ENCODE measurements at places on chromosomes 16 and 17.

GRCh38 chr16:56628486-56629350 is 3.1 kb downstream of the MT1E start:
- no peak for DNase-seq

- no peak for DNase-seq
These were observed 22.5 kb downstream of the WWP2 start for GRCh38 chr16:69784586-69784985.

- no peak for DNase-seq
These were observed 68.4 kb upstream of the NKD1 start for GRCh38 chr16:50479771-50480170.

GRCh38 chr16:11688520-11688886 is 20.2 kb downstream of the SNN start:
- DNase-seq = no peak

GRCh38 chr17:43814026-43814425 is 18.9 kb downstream of the MPP3 start:
- no peak for DNase-seq

DNA sequence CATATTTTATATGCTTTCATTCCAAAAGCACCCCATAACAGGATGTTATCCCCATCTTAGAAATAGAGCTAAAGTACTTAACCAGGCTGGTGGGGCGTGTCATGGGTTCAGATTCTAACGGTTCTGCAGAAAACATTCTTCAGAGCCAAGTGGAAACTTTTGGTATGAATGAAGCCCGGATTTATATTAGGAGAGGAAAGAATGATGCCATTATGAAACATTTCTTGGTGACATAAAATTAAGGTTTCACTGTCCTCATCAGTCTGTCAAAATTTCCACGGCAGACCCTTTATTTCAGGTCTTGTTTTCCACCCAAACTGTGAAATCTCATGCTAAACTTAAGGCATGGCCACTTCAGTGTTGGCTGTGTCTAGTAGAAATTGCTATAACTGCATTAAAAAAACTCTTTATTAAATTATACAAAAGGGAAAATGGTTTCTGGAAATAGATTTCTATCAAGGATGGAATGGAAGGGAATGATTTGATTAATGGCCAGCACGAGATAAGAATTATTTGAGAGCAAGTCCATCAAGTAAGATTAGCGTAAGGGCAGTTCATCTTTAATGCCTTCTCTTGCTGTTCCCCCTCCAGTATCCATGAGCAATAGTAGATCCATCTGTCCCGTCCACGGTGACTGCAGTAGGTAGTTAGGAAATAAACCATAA is 11.7 kb downstream of the PRKCA start:
- no peak for DNase-seq

DNA sequence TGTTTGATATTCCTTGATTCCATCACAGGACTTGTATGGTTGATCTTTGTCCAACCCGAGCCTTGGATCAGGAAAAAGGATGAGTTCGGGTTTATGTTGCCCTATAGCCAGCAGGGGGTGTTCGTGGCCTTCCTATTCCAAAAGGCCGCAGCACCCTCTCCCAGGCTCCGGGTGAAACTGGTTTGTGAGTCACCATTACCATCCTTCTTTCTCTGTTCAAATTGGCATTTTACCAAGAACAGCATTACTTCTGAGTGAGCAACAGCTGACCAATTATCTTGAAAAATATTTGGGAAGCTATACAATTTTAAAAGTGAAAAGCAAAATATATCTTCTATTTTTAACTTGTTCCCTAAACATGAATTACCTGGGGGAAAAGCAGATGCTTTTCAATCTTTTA is 24.3 kb upstream of the KRT20 start:
- peak; percentile 54 for DNase-seq

- DNase-seq = no peak
These were observed 7.2 kb upstream of the IGFALS start for GRCh38 chr16:1800701-1801100.

DNA sequence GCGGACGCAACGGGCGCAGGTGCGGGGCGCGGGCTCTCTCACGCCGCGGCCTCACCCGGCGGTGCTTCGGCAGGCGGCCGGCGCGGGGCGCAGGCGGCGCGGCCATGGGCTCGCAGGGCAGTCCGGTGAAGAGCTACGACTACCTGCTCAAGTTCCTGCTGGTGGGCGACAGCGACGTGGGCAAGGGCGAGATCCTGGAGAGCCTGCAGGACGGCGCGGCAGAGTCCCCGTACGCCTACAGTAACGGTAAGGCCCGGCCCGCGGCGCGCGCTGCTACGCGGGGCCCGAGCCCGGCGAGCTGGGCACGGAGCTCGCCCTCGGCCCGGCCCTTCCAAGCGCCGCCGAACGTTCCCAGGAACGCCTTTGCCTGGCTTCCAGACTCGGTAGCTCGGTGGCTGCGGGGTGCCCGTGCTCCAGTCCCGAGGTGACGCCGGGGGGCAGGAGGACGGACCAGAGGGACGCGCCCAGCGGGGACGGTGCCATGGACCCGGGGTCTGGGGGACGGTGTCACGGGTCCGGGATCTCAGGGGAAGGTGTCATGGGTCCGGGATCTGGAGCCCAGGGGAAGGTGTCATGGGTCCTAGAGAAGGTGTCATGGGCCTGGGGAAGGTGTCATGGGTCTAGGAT is 435 bp downstream of the RAB40C start:
- no peak for DNase-seq

DNA sequence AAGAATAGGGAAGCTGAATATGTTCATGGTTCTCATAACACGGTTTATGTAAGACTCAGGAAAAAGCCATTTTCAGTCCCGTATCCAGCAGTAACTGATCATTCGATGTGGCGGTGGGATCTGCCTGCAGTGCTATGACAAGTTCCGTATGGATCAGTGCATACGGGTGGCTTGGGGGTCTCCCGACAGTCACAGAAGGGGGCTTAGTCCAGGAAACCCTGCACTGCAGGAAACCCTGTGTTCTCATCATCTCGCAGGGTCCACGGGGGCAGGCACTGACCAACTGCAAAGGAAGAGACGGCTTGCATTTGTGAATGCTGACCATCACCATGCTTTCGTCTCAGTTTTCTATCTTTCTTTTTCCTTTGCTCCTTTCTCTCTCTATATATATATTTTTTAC is 7.7 kb downstream of the MTHFSD start:
- DNase-seq = no peak

GRCh38 chr17:77769215-77769614 is 189.3 kb upstream of the TNRC6C start:
- DNase-seq = no peak

DNA sequence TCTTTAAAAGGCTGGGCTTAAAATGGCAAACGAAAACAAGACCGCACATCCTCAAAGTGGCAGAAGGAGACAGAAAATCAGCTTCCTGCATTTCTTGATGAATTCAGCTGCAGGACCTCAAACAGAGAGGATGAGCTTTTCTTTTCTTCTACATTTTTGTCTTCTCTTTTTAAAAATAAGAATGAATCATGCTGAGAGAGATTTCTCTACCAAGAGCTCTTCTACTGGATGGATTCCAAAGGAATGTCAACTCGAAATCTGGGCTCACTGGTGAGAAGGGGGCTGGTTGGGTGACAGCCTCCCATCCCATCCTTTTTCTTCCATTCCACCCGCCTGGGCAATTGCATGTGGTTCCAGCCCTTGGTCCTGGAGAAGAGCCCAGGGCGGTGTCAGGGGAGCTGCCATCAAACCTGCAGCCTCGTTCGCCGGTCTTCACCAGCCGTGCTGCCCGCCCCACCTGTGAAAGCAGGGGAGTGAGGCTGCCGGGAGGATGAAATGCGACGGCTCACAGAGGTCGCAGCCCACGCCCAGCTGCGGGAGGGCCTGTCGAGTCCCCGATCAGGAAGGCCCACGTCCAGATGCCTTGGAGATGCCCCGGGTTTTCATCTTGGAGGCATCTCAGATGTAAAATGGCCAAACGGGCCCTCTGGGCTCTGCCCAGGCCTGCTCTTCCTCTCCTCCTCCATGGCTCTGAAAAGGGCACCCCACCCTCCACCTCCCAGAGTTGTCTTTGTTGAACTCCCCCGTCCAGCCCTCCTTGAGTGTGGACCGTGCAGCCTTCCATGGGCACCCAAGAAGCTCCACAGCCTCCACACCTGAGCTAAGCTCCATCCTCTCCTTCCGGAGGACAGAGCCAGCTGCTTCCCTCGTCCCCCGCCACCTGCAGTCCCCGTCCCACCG is 121.9 kb downstream of the FOXL1 start:
- DNase-seq = no peak

GRCh38 chr16:57741660-57742191 is 6.2 kb downstream of the KATNB1 start:
- DNase-seq = no peak

DNA sequence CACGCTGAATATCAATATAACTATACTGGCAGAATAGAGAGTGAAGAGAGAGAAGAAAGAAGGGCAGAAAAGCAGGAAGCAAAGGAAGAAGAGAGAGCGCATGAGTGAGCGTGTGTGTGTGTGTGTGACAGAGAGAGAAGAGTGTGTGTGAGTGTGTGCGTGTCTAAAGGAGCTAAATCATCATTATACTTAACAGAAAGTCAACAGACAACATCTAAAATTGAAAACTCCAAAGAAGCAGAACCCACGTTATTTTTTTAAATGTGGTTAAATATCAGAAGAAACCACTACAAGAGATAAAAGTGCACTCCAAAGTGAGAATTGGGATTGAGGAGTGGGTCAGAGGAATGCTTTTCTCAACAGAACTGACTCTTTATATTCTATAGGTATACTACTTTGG is 77.2 kb downstream of the BRIP1 start:
- no peak for DNase-seq

DNA sequence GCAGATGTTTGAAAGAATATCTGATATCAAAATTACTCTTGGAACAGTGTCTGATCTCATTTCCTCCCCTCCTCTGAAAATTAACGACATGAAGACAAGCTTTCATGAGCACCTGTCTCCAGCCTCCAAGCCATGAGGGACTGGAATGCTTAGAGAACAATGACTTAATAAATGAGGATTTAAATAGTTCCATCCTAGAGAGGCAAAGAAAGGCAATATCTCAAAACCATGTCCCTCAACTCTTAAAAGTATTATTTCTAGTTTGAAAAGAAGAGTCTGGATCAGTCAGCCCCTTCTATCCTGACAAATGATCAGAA is 137.5 kb downstream of the ANKFN1 start:
- DNase-seq = no peak

- DNase-seq = no peak
These were observed 59.5 kb upstream of the CACNG4 start for GRCh38 chr17:66904760-66905624.

DNA sequence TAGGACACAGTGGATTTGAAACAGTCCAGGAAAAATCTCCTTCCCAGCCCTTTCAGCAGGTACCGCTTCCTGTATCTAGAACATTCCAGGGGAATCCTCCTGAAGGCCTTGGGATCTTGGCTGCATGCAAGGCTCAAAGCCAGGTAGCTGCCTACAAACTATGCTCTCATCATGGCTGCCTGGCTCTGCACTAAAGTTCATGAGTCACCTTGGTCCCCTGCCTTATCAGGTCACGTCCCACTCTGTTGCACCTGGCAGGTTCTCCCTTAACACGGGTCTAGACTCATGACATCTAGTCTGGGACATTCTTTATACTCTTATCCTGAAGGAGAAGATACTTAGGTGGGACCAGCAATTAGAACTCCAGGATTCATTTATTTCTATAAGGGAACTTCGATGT is 15.8 kb downstream of the FA2H start:
- no peak for DNase-seq

DNA sequence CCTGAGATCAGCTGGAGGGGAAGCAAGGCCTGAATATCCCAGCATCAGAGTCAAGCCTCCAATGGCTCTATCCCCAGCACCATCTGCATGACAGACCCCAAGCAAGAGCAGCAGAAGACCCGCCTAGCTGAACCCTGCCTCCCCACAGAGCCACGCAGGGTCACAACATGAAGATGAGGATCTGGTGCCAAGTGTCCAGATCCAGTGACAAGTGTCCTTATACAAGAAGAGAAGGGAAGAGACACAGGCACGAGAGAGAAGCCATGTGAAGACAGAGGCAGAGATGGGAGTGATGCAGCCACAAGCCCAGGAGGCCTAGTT is 28.9 kb downstream of the TNFRSF13B start:
- DNase-seq = no peak

- no peak for DNase-seq
These were observed 18.0 kb downstream of the SLFN12L start for GRCh38 chr17:35519439-35519838.

- no peak for DNase-seq
These were observed 317.2 kb upstream of the KCNJ16 start for GRCh38 chr17:69757688-69758430.

- peak; percentile 15 for DNase-seq
These were observed 61.7 kb upstream of the LGALS9 start for GRCh38 chr17:27569257-27569722.

DNA sequence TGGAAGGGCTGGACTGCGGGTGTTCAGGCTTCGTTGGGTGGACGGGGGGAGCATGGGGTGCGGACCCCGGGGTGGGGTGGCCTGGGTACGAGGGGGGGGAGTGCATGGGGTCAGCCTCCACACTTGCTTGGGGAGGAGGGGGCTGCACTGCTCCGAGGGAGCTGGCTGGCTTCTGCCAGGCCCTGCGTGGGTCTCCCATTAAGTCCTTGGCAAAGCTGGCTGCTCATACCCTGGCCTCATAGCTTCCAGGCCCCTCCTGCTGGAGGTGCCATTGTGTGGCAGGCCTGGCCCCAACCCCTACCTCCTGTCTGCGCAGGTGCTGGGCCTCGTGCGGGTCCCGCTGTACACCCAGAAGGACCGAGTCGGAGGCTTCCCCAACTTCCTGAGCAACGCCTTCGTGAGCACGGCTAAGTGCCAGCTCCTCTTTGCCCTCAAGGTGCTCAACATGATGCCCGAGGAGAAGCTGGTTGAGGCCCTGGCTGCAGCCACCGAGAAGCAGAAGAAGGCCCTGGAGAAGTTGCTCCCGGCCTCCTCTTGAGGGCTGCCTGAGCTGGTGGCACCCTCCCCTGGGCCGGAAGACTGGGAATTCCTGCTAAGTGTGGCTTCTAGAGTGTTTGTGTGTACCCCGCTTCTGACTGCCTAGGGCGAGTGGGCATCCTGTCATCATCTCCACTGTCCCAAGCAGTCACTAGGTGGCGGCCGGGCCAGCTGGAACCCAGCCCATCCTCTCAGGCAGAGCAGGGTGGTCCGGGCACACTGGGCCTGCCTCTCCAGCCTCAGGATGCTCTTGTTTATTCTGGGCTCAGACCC is 1.5 kb downstream of the NUDT16L1 start:
- no peak for DNase-seq

- no peak for DNase-seq
These were observed 6.0 kb downstream of the MPG start for GRCh38 chr16:83781-84615.

All from T-helper 9 cell (primary cell).